ENCODE measurements at places on chromosomes 7 and 10.
A peak's percentile ranks its signal among the peaks of the same experiment; 100 is the strongest.

GRCh38 chr10:114131094-114131493 lies 42.9 kb downstream of the CCDC186 start:
- DNase-seq = no peak

- no peak for DNase-seq
Measured at GRCh38 chr7:117041822-117042221, 88.5 kb downstream of the ST7 start.

- DNase-seq = no peak
Measured at GRCh38 chr10:299512-299911, 164.3 kb downstream of the ZMYND11 start.

GRCh38 chr7:99642027-99642426 lies 25.3 kb downstream of the ZSCAN25 start:
- no peak for DNase-seq

DNA sequence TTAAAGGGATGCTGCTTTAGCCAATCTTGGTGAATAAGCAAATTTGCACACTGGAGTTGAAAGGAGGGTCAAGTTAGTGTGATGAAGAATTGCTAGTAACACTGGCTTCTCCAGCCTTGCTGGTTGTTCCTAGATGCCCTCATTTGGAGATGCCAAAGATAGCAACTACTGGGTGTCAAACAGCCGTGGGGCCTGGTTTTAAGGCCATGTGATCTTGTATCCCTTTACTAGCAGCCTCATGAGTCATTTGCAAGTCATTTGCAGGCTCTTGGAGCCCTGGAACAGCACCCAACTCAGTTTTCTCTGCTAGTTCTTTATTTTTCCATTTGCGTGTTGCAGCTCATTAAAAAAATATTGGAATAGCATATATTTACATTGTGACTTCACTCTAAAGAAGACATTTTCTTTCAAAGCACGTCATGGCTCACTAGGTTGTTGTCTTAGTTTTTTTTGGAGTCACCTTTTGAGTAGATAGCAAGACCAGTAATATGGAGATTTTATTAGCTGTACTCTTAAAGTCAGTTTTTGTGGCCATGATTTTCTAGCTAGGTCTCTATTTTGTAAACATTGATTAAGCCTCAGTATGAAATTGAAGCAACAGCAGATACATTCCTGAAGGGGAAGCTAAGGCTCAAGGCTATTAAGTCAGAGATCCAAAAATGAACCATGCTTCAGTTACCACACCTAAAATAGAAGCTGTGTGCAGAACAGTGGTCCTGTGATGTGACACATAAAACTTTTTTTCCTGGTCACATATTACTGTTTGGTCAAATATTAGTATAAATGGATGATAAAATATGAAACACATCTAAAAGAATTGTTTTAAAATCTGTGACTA lies 1.3 kb downstream of the LSMEM1 start:
- no peak for DNase-seq

DNA sequence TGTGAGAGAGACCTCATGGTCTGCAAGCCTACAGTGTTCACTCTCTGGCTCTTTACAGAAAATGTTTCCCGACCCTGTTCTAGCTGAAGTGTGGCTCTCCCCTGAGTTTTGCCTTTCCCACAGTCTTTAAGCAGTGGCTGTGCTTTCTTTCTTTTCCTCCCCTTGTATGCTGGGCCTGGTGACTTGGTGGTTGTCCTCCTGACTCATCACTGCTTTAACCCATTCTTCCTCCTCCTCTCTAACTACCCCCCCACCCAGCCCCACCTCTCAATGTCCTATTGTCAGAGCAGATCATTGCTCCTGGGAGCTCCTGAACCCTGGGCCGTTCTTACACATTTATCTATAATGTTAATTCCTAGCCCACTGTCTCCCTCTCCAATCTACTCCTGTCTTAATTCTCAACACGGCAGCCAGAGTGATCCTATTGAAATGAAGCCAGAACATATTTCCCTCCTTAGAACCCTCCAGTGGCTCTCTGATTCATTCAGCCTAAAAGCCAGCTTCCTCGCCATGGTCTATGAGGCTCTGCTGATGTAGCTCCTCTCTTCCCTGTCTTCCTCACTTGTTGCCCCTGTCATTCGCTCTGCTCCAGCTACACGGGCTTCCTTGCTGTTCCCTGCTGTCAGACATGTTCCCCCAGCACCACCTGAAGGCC lies 55.0 kb downstream of the DENND11 start:
- DNase-seq = no peak

- no peak for DNase-seq
Measured at GRCh38 chr10:119511828-119512515, 30.5 kb downstream of the RGS10 start.

- no peak for DNase-seq
Measured at GRCh38 chr10:23073527-23073926, 21.9 kb upstream of the MSRB2 start.

- DNase-seq = no peak
Measured at GRCh38 chr10:104589871-104590270, 51.2 kb upstream of the SORCS3 start.

DNA sequence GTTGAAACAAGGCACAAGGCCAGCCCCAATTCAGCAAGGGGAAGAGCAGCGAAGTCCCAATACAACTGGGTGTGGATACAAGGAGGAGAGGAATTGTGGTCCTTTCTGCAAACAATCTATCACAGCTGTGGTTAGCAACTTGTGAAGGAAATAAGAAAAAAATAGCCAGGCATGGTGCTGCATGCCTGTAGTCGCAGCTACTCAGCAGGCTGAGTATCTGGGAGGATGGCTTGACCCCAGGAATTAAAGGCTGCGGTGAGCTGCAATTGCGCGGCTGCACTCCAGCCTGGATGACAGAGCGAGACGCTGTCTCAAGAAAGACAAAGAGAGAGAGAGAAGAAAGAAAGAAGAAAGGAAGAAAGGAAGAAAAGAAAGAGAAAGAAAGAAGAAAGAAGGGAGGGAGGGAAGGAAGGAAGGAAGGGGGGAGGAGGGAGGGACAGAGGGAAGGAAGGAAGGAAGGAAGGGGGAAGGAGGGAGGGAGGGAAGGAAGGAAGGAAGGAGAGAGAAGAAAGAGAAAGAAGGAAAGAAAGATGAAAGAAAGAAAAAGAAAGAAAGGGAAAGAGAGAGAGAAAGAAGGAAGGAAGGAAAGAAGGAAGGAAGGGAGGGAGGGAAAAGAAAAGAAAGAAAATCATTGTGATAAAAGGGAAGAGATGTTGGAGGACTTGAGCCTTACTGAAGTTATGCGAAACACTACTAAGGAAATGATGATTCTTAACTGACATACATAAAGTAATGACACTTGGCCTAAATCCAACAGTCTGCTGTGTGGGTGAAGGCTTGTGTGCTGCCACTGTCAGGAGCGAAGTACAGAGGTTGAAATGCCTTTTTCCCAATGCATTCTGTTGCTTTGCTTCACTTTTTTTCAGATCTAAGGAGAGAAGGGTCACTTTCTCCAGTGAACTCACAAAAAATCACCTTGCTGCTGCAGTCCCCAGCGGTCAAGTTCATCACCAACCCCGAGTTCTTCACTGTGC lies 117.0 kb upstream of the STK17A start:
- no peak for DNase-seq

- no peak for DNase-seq
Measured at GRCh38 chr7:88276605-88277153, 30.0 kb downstream of the STEAP4 start.

- DNase-seq = no peak
Measured at GRCh38 chr7:35802649-35803048, 1.8 kb downstream of the SEPTIN7 start.

DNA sequence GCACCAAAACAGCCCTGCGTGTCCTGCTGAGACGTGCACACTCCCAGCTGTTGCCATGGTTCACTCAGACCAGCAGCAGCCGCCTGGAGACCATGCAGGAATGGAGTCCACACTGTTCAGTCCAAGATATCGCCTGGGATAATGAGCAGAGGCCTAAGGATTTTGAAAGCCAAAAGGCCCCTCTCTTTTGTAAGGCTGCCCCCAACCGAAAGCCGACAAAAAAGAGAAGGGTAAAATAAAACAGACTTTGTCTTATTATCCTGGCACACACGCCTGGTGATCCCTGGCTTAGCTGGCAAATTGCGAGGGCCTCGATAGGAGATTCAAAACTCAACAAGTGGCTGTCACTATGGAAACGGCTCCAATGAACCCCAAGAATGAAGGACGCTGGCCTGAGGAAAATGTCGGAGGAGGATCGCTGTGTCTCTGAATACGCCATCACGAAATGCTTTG lies 263.6 kb downstream of the SKIDA1 start:
- DNase-seq = no peak

- DNase-seq = no peak
Measured at GRCh38 chr10:95506056-95506737, 55.0 kb downstream of the SORBS1 start.

- no peak for DNase-seq
Measured at GRCh38 chr10:83410570-83410969, 728.7 kb upstream of the GHITM start.

- no peak for DNase-seq
Measured at GRCh38 chr10:93254180-93254853, 180.6 kb downstream of the CYP26A1 start.

- DNase-seq = peak; percentile 57
Measured at GRCh38 chr7:106947244-106947728, 82.2 kb downstream of the PIK3CG start.

- no peak for DNase-seq
Measured at GRCh38 chr7:17807242-17807641, 133.1 kb downstream of the SNX13 start.

- DNase-seq = no peak
Measured at GRCh38 chr10:31819391-31819820, 109.2 kb downstream of the ARHGAP12 start.

- no peak for DNase-seq
Measured at GRCh38 chr7:143439866-143440265, 3.4 kb upstream of the TAS2R60 start.

GRCh38 chr10:93315246-93315645 lies 166.9 kb downstream of the MYOF start:
- DNase-seq = no peak

GRCh38 chr7:1994931-1995330 lies 237.8 kb downstream of the MAD1L1 start:
- DNase-seq = no peak

DNA sequence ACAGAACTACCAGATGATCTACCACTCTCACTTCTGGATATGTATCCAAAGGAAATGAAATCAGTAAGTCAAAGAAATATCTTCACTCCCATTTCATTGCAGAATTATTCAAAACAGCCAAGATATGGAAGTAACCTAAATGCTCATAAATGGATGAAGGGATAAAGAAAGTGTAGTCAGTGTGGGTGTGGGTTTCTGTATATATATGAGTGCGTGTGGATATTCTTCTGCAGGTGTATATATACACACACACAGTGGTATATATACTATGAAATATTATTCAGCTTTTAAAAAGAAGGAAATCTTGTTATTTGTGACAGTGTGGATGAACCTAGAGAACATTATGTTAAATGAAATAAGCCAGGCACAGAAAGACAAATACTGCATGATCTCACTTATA lies 48.7 kb downstream of the IMMP2L start:
- DNase-seq = no peak

DNA sequence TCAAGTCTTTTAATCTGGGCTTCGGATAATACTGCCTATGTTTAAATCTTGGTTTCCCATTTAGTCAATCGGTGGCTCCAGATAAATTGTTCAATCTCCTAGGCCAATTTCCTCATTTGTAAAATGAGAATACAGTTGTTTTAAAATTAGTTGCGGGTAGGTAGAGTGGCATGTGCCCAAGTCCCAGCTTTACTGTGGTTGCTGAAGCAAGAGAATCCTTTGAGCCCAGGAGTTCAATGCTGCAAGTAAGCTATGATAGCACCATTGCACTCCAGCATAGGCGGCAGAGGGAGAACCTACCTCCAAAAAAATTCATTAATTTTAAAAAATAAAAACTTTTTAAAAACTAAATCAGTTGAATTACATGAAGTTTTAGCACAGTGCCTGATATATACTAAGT lies 7.3 kb downstream of the RNF216 start:
- DNase-seq = no peak

GRCh38 chr7:47941136-47941844 lies 7.0 kb downstream of the PKD1L1 start:
- DNase-seq = no peak

GRCh38 chr10:2908851-2909630 lies 158.3 kb upstream of the PFKP start:
- no peak for DNase-seq

- peak; percentile 24 for DNase-seq
Measured at GRCh38 chr7:136009488-136010079, 32.4 kb upstream of the MTPN start.

DNA sequence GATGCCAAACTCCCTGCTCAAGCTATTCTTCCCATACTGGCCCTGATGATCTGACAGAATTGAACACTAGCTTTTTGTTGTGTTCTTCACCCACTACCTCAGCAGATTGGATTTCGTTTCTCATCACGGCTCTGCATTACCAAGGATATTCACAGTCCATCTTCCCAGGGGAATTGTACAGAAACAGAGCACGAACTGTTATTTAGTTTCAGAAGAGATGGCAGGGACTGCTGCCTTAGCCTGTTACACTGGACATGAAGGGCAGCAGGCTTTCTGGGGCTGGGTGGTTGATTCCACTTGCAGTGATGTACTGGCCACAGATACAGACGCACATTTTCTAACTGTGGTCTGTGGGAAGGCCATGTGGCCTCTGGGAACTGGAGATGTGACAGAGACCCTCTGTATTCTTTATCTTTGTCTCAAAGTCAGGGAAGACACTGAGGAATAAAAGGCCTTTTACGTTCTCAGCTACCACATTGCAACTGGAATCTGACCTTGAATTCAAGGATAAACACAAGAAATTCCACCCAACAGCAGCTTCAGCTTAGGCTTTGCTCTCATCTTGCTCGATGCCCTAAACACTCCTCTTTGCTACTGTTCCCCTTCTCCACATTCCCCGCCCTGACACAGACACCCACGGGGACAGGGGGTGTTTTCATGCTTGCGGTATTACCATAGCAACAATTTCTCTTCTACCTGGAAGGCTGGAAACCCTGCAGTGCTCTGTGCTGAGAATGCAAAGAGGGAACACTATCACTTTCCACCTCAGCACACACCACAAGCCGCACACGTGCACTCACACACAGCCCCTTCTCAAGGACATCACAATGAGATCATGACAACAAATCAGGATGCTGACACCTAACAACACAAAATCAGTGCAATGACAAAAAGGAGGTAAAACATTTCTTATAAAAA lies 81.7 kb downstream of the RNF216 start:
- no peak for DNase-seq

GRCh38 chr10:119742947-119743648 lies 17.2 kb downstream of the INPP5F start:
- no peak for DNase-seq

DNA sequence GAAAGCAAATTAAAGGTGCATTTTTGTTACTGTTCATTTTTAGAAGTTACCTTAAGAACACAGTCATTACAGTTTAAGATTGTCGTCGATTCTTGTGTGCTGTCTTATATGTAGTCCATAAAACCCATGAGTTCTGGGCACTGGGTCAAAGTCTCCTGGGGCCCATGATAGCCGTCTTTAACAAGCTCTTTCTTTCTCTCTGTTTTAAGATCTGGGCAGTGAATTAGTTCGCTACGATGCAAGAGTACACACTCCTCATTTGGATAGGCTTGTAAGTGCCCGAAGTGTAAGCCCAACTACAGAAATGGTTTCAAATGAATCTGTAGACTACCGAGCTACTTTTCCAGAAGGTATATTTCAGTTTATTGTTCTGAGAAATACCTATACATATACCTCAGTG lies 90.7 kb upstream of the CAPZA2 start:
- no peak for DNase-seq

GRCh38 chr7:140726281-140726680 lies 29.8 kb downstream of the NDUFB2 start:
- DNase-seq = no peak

Data from T-helper 2 cell (primary cell).